ENCODE measurements at places on chromosomes 7 and 10. TPM values are rescaled to one million over a fixed set of nuclear protein-coding genes. Genes with fewer than 3 reads are reported as not detected.

- no peaks in the 10 kb centered on the region for H3K27me3 ChIP-seq
- H3K4me1 ChIP-seq, result peaks cover 7% of the 10 kb centered on the region
- H3K27ac ChIP-seq, result no peak overlapping the region
Measured at GRCh38 chr7:47415318-47416212, 166.3 kb downstream of the TNS3 start.

DNA sequence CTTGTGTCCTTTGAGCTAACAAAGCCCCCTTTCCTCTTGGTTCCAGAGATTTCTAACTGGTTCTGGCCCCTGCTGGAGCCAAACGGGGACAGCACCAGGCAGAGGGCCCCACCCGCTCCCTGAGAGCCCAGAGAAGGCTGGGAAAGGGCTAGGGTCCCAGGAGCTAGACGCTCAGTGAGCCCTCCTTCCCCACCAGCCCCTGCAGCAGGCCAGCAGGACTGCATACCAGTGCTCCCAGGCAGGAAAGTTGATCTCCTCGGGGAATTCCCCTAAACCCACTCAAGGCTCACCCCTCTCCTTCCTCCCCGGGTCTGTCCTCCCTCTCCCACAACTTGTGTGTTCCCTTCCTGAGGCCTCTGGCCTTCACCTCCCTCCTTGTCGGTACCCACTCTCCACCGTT is 47.7 kb downstream of the PAX2 start:
- H3K4me3 ChIP-seq, result no peak overlapping the region
- H3K4me1 ChIP-seq, result no peaks in the 10 kb centered on the region
- no peaks in the 10 kb centered on the region for H3K36me3 ChIP-seq
- no peak overlapping the region for H3K27ac ChIP-seq
- DNase-seq, result no peak
- peaks cover 58% of the 10 kb centered on the region for H3K27me3 ChIP-seq

DNA sequence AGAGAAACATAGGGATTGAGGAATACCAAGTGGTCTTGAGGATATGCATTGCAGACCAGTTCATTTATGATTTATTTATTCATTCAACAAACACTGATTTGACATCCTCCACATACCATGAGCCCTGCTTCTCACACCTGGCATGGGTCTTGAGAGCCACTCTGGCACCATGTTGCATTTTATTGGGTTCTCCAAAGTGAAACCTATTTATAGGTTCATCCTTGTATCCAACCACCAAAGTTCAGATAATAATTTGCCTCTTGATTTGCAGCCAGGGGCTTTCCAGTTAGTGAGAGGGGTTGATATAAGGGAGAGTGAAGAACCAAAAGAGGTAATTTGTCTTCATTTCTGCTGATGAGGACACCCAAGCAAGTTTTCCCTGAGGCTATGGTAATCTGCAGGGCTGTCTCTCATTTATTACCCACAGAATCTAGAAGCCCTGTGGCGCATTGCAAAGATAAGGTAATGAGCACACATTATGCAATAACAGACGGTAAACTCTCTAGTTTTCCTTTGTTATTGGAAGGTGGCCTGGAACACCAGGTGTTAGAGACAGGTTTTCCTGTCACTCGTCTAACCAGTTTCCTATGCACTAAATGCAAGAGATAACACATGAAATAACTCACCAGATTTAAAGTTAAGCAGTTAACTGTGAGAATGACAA is 28.8 kb upstream of the ICA1 start:
- no peaks in the 10 kb centered on the region for H3K4me1 ChIP-seq
- H3K4me3 ChIP-seq, result no peak overlapping the region
- no peak overlapping the region for H3K27ac ChIP-seq

GRCh38 chr10:73964743-73965142 is 33.2 kb upstream of the VCL start:
- H3K27ac ChIP-seq, result no peak overlapping the region
- no peak for DNase-seq
- H3K27me3 ChIP-seq, result no peaks in the 10 kb centered on the region
- H3K4me1 ChIP-seq, result peaks cover 35% of the 10 kb centered on the region
- no peaks in the 10 kb centered on the region for H3K36me3 ChIP-seq

DNA sequence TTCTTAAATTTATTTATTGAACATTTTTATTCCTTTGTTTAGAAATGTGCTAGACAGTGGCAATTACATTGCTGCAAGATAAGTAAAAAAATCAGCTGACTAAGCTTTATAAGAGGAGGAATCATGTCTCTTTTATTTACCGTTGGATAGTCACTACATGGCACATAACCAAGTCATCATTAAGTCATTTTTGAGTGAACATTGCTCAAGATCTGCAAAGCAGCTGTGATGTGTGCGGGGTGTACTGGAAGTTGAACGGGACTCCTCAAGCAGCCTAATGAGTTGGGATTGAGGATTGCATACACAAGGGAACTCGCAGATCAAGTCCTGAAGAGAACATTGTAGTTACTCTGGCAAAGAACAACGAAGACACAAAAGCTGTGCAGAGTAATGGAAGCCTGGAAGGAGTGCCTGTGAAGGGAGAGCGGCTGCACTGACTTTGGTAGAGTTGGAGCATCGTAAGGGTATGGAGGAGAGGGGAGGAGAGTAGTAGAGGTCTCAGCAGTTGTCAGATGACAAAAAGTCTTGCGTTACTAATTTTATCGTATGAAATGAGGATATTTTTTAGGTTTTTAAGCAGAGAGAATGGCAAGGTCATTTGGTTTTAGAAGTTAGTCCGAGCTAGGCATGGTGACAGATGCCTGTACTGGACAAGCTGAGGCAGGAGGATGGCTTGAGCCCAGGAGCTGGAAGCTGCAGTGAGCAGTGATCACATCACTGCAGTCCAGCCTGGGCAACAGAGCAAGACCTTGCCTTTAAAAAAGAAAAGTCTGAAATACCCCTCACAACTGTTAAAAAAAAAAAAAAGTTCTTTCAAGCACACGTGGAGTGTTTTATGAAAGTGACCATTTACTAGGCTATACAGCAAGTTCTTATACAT is 95.1 kb downstream of the BMPR1A start:
- peak; percentile 31 for DNase-seq
- H3K4me1 ChIP-seq, result peaks cover 6% of the 10 kb centered on the region
- H3K27me3 ChIP-seq, result no peaks in the 10 kb centered on the region

GRCh38 chr10:76892766-76893479 is 744.7 kb downstream of the KCNMA1 start:
- DNase-seq, result no peak
- no peaks in the 10 kb centered on the region for H3K36me3 ChIP-seq
- no peak overlapping the region for H3K27ac ChIP-seq
- H3K27me3 ChIP-seq, result no peaks in the 10 kb centered on the region
- no peak overlapping the region for H3K4me3 ChIP-seq

DNA sequence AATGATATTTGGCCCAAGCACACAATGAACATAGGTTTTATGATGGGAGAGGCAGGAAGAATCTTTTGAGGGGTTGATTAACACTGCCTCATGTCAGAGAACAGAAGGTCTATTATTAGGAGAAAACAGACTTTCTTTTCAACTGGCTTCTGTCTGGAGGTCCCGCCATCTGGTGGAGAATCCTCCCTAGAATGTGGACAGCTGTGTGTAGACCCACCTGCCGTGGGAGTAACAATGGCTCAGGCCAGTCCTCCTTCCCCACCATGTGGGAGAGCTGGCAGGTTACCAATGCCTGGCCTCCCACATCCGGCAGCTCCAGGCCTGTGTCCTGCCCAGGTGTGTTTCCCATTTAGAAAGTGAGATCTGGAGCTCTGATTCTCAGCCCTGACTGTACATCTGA is 70.4 kb upstream of the AOAH start:
- H3K4me3 ChIP-seq, result no peak overlapping the region
- no peaks in the 10 kb centered on the region for H3K4me1 ChIP-seq
- DNase-seq, result no peak
- no peaks in the 10 kb centered on the region for H3K27me3 ChIP-seq
- H3K27ac ChIP-seq, result no peak overlapping the region

DNA sequence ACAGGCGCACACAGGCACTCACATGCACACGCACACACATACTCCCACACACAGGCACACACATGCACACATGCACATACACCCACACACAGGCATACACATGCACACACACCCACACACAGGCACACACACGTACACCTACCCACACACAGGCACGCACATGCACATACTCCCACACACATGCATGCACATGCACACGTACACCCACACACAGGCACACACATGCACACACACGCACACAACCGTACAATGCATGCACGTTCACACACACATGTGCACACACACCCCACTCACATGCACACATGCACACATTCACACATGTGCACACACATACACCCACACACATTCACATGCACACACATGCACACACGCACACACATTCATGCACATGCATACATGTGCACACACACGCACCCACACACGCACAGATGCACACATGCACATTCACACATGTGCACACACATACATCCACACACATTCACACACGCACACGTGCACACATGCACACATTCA is 59.3 kb downstream of the MKI67 start:
- peaks cover 16% of the 10 kb centered on the region for H3K36me3 ChIP-seq
- H3K4me3 ChIP-seq, result no peak overlapping the region
- no peaks in the 10 kb centered on the region for H3K27me3 ChIP-seq

DNA sequence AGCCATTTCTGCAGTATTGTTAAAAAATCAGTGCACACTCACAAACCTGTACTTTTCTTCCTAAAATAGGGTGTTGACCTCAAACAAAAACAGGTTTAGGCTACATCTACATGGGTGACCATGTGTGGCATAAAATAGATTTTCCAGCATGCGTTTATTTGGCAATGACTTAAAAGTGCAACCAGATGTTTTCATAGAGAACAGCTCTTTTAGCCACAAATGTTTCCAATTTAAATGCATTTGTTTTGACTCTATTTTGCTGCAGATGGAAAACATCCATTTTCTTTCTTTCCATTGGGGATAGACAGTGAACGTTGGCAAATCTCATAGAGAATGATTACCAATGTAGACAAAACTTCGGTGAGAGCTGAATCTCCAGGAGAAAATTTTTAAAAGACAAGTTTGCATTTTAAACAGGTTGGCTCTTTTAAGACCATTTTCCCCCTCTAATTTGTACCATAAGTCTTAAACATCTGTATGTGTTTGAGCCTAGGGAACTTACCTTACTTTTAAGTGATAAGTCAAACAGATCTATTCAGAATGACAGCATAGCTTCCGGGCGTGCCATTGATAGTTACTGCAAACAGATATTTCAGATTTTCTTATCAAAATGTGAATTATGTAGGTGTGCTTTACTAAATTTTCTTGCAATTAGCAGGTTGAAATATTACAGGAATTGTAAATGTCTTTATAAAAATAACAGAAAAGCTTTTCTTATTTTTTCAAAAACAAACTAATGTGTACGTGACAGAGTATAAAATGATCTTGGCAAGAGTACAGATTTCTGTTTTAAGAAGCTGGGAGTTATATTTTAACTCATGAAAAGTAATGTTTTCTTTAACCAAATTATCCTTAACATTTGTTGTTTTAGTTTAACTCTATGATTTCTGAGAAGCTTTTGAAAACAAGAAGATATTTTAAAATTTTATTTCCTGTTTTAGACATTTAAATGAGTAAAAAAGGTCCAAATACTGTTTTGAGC is 144.9 kb downstream of the HGF start:
- H3K4me3 ChIP-seq, result no peak overlapping the region
- no peaks in the 10 kb centered on the region for H3K27me3 ChIP-seq
- DNase-seq, result no peak

GRCh38 chr7:2326951-2327350 is 12.7 kb upstream of the SNX8 start:
- no peaks in the 10 kb centered on the region for H3K36me3 ChIP-seq
- H3K27me3 ChIP-seq, result no peaks in the 10 kb centered on the region
- H3K4me1 ChIP-seq, result no peaks in the 10 kb centered on the region
- no peak overlapping the region for H3K27ac ChIP-seq
- no peak for DNase-seq

DNA sequence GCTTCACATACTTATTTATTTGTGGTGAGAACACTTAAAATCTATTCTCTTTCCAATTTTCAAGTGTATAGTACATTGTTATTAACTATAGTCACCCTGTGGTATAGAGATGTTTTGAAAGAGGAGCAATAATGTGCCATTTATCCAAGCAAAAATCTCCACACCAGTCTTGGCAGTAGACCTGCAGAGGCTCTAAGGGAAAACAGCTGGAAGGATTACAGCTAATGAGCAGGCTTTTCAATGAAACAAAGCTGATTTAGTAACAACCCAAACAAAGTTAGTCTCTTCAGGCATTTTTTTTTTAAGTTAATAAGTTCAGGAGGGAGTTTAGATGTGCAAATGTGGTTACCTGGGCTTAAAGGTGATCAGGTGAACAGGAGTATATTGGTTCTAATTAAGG is 101.9 kb downstream of the EVX1 start:
- H3K4me3 ChIP-seq, result no peak overlapping the region
- no peaks in the 10 kb centered on the region for H3K27me3 ChIP-seq
- H3K4me1 ChIP-seq, result peaks cover 6% of the 10 kb centered on the region
- no peak for DNase-seq

- no peak overlapping the region for H3K27ac ChIP-seq
- no peaks in the 10 kb centered on the region for H3K36me3 ChIP-seq
- H3K4me1 ChIP-seq, result no peaks in the 10 kb centered on the region
- no peaks in the 10 kb centered on the region for H3K27me3 ChIP-seq
Measured at GRCh38 chr10:121127151-121127906, 276.2 kb downstream of the WDR11 start.

GRCh38 chr7:71229699-71230098 is 97.8 kb downstream of the GALNT17 start:
- no peak overlapping the region for H3K4me3 ChIP-seq
- no peaks in the 10 kb centered on the region for H3K4me1 ChIP-seq
- H3K27me3 ChIP-seq, result no peaks in the 10 kb centered on the region
- DNase-seq, result no peak
- H3K27ac ChIP-seq, result no peak overlapping the region

DNA sequence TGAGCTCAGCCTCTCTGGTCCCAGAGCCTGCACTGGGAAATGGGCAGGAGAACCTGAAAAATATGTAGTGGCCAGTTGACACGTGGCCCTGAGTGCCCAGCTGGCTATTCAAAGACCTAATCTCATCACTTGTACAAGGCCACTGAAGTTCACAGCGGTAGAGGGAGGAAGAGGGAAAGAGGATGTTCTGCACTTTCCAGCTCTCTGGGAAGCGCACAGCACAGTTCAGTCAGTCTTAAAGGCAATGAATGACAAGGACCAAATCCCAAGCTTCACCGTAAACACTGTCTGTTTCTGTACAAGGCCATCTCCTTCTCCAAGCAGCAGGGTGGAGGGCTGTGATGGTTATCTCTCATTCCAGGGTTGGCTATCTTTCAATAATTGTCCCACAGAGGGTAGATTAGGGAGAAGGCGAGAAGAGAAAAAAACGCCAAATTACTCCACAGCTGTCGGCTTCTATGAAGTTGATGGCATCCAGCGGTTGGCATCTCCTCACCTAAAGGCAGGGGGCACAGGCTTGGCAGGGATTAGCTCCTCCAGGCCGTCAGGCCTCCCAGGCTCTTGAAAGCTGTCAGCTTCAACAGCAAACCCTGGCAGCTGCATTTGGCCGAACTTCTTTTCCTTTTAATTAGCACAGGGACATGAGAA is 10.6 kb downstream of the SFMBT2 start:
- no peaks in the 10 kb centered on the region for H3K4me1 ChIP-seq
- no peak for DNase-seq
- no peaks in the 10 kb centered on the region for H3K27me3 ChIP-seq
- H3K36me3 ChIP-seq, result no peaks in the 10 kb centered on the region
- H3K27ac ChIP-seq, result no peak overlapping the region

The TMEM243 gene
- 31.2 TPM for total RNA-seq

The SFTPA1 gene
- not detected for total RNA-seq

The DIP2C gene
- 36.9 TPM for total RNA-seq

The AASS gene
- 26.4 TPM for total RNA-seq

The SVIL gene
- total RNA-seq, result 36.9 TPM

Measured in osteoblast (primary cell).